ENCODE measurements at places on chromosomes 2 and 18. TPM values are rescaled to one million over a fixed set of nuclear protein-coding genes. Genes with fewer than 3 reads are reported as not detected.

CBLN2 gene
- polyA plus RNA-seq, result not detected

PRSS56 gene
- not detected for polyA plus RNA-seq

AQP12B gene
- not detected for polyA plus RNA-seq

DNA sequence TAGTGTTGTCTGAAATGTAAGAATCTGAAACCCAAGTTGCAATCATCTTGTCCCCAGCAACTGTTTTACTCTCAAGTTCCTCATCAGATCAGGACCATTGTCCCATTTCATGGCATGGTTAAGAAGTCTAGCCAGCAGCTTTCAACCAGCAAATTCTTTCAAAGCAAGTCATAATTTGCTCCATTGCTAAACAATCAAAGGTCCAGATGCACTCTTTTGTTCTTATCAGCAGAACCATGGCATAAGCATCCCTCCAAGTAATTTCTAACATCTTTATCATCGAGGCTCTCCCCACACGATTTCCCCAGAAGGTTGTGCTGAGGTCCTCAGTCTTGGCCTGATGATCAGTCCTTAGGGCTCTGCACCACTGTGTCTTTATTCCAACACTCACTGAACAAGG is 67.5 kb upstream of the APCDD1 start:
- DNase-seq, result no peak

GRCh38 chr2:86482034-86482433 is 40.9 kb downstream of the KDM3A start:
- DNase-seq, result no peak

DNA sequence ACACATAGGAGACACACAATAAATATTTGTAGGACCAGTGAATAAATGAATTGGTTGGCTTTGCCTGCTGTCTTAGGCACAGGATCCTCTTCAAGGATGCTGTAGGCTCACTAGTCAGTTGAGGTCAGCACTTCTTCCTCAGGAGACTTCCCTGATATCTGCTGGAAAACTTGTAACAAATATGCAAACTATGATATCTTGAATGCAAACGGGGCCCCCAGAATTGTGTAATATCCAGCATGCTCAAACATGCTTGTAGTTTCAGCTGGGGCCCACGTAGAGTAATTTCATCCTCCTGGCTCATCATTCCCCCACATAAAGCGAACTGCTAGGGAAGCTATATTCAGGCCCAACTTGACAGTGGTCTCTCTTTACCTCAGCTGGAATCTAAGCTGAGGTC is 43.6 kb downstream of the POLE4 start:
- DNase-seq, result no peak

GRCh38 chr2:64750001-64750816 is 96.5 kb upstream of the SERTAD2 start:
- DNase-seq, result no peak

Measured in BJ (cell line).